Right lobe of liver (tissue), 6 donors: ENCODE measurements at places on chromosomes 4 and X. TPM values are rescaled to one million over a fixed set of nuclear protein-coding genes. Genes with fewer than 3 reads are reported as not detected.

The TMPRSS11D gene
- not detected for total RNA-seq

The SLC4A4 gene
- total RNA-seq, result 28.7 TPM

The SPP1 gene
- 8.4 TPM for total RNA-seq

The FAM9B gene
- 2.2 TPM for total RNA-seq

The VSIG1 gene
- not detected for total RNA-seq

The HPSE gene
- total RNA-seq, result 0.68 TPM

The PUDP gene
- 8.8 TPM for total RNA-seq

The RASL11B gene
- total RNA-seq, result 0.32 TPM

DNA sequence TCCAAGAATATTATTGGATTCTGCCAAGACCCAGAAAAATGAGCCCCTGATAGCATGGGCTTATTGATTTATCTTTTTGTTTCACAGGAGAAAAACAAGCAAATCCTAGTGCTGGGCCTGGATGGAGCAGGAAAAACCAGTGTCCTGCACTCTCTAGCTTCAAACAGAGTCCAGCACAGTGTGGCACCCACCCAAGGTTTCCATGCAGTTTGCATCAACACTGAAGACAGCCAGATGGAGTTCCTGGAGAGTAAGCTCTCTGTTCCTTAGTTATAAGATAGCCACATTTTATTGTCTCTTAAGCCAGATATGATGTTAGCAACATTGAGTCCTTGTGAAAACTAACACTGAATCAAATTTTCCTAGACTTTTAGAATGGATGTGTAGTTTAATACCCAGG, 5.5 kb downstream of the ARL9 start:
- DNase-seq, result no peak
- H3K27me3 ChIP-seq, result no peaks in the 10 kb centered on the region
- no peaks in the 10 kb centered on the region for H3K4me1 ChIP-seq
- H3K4me3 ChIP-seq, result no peak overlapping the region
- H3K36me3 ChIP-seq, result no peaks in the 10 kb centered on the region

DNA sequence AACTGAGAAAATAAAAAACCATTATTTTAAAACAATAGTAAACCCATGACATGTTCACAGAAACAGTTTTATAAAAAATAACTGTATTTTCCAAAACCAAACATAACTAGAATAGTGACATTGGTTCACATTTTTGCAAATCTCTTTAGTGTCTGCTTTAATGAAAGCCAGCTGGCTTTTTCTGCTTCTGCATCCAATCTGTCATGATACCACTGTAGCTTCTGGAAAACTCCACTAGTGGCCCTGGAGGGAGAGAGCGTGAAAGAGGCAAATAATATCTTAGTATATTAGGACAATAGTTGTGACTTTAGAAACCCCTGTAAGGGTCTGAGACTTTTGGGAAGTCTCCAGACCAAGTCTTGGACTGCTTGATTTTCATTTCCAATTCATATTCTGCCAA, 31.1 kb downstream of the FGFBP1 start:
- no peak overlapping the region for H3K27ac ChIP-seq
- H3K4me3 ChIP-seq, result no peak overlapping the region
- H3K4me1 ChIP-seq, result no peaks in the 10 kb centered on the region
- no peaks in the 10 kb centered on the region for H3K36me3 ChIP-seq
- no peak for DNase-seq

GRCh38 chr4:186584912-186585311, 29.5 kb upstream of the MTNR1A start:
- no peak for DNase-seq
- no peak overlapping the region for H3K27ac ChIP-seq
- H3K4me1 ChIP-seq, result no peaks in the 10 kb centered on the region
- H3K4me3 ChIP-seq, result no peak overlapping the region

DNA sequence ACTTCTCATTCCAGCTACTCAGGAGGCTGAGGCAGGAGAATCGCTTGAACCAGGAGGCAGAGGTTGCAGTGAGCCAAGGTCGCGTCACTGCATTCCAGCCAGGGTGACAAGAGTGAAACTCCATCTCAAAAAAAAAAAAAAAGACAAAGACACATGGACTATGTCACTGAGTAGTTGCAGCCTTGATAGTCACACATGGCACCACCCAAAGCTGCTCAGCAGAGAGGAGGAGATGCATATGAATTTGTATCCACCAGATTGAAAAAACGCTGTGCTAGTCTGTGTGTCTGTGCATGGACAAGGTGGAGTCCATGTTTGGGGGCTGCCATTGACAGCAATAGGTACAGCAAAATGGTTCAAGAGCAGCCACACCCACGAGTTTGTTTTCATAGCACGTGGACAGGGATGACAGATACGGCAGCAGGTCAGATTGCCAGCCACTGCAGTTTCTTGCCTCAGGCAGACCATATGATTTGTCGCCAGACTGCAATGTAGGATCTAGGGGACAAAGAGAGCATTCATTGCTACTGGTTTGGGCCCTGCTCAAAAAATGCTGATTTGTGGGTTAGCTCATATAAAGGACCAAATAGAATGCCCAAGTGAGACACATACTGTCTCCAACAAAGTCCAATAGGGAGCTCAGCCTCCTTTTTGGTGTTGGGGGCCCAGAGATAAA, 89.9 kb downstream of the CEP135 start:
- no peak overlapping the region for H3K4me3 ChIP-seq
- no peaks in the 10 kb centered on the region for H3K4me1 ChIP-seq
- no peaks in the 10 kb centered on the region for H3K36me3 ChIP-seq
- H3K27me3 ChIP-seq, result no peaks in the 10 kb centered on the region
- no peak for DNase-seq

DNA sequence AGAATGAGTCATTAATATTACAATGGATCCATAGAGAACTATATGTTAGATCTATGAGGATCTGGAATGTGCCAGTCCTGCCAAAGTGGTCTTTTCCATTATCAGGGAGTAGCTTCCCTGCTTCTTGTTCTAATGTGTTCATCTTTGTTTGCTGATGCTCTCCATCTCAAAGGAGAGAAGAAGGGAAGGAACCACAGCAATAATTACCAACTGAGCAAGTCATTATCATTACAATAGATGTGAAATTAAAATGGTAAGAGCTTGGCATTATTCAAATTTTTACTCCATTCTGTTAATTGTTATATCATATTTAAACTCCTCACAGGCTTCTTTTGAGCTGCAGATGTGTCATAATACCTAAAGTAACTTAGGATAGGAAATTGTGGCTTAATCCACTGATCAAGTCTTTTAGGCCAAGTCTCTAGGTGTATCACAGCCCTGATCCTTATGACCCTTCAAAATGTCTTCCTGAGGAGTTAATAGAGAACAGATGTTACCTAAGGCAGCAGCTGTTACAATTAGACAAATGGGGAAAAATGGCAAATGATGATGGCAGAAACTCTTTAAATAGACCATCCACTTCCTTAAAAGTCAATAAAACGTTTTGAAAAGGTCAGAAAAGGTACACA, 1492.7 kb upstream of the IGFBP7 start:
- H3K36me3 ChIP-seq, result no peaks in the 10 kb centered on the region
- H3K27me3 ChIP-seq, result no peaks in the 10 kb centered on the region
- H3K27ac ChIP-seq, result no peak overlapping the region
- H3K4me1 ChIP-seq, result no peaks in the 10 kb centered on the region
- no peak for DNase-seq

DNA sequence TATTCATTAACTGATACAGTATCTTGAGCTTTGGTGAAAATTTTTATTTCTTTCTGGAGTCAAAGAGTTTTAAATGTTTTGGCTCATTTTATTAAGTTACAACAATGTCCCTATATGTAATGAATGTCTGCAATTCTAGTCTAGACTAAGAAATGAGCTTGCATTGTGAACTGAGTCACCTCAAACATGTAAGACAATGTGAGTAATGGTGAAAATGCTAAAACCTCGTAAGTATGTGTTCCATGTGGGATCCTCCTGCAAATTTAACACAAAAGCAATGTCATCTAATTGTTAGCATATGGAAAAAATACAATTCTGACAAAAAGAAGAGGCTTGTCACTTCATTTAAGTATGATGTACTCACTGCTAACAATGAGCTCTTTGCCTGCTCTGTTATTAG, 480.5 kb upstream of the FSTL5 start:
- H3K27ac ChIP-seq, result no peak overlapping the region
- no peak overlapping the region for H3K4me3 ChIP-seq
- H3K27me3 ChIP-seq, result no peaks in the 10 kb centered on the region
- no peak for DNase-seq
- no peaks in the 10 kb centered on the region for H3K4me1 ChIP-seq
- no peaks in the 10 kb centered on the region for H3K36me3 ChIP-seq

DNA sequence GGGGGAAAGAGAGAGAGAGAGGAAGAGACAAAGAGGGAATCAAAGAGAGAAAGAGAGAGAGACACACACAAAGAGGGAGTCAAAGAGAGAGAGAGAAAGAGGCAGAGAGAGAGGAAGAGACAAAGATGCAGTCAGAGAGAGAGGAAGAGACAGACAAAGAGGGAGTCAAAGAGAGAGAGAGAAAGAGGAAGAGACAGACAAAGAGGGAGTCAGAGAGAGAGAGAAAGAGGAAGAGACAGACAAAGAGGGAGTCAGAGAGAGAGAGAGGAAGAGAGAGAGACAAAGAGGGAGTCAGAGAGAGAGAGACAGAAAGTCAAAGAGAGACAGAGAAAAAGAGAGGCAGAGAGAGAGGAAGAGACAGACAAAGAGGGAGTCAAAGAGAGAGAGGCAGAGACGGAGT, 45.5 kb downstream of the MAGEA9 start:
- no peaks in the 10 kb centered on the region for H3K36me3 ChIP-seq
- no peak overlapping the region for H3K27ac ChIP-seq
- H3K4me3 ChIP-seq, result no peak overlapping the region
- DNase-seq, result no peak
- no peaks in the 10 kb centered on the region for H3K4me1 ChIP-seq

GRCh38 chr4:25913851-25914669, at the start of gene SMIM20:
Gene SMIM20 (plus strand): TSS chr4:25914220. CDS start chr4:25914314, 94 bp downstream.
- peak; percentile 97 for DNase-seq
- peak within 1 kb of the TSS; percentile 72 for H3K27ac ChIP-seq
- H3K4me3 ChIP-seq, result peak within 1 kb of the TSS; percentile 77
- no peaks in the 10 kb centered on the region for H3K27me3 ChIP-seq

DNA sequence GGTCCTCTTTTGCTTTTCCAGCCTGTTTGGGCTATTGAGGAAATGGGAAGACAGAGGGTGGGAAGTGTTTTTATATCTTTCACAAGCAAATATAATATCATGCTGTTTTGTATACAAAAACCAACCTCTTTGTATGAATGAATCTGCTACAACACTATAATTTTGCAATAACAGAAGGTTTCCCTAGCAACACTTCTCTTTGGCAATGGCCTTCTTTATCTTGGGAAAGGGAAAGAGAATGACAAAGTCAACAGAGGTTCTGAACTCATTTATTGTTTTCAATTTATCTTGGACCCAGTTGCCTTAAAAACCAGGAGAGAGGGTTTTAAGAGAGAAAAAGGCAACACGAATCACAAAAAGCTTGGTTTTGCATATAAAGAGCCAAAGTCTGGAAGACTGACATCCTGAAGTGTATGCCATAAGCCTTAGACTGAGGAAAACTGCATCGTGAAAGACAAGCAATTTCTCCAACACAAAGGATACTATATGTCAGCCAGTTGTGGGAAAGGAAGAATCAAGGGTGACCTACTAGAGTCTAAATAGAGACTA, 121.8 kb upstream of the FAM241A start:
- H3K4me1 ChIP-seq, result no peaks in the 10 kb centered on the region
- H3K4me3 ChIP-seq, result no peak overlapping the region
- H3K36me3 ChIP-seq, result no peaks in the 10 kb centered on the region
- H3K27ac ChIP-seq, result no peak overlapping the region
- DNase-seq, result no peak
- no peaks in the 10 kb centered on the region for H3K27me3 ChIP-seq

DNA sequence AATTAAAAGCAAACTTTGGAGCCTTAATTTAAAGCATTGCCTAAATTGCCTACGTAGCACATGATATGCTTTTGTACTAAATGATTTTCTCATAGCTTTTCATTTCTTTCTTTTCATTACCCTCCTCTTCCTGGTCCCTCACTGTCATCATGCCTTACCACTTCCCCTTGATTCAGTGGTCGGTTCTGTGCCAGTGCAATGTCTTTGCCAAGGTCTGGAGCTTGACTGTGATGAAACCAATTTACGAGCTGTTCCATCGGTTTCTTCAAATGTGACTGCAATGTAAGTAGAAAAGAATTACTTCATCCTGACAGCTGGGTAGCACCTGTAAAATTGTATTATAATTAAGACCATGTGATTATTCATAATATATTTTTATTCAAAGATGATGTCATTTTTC, 72.5 kb downstream of the C4orf46 start:
- no peak overlapping the region for H3K4me3 ChIP-seq
- H3K36me3 ChIP-seq, result no peaks in the 10 kb centered on the region
- no peaks in the 10 kb centered on the region for H3K4me1 ChIP-seq

GRCh38 chrX:149527705-149528104, 13.1 kb upstream of the EOLA1 start:
- H3K4me3 ChIP-seq, result no peak overlapping the region
- H3K36me3 ChIP-seq, result no peaks in the 10 kb centered on the region
- DNase-seq, result no peak
- no peaks in the 10 kb centered on the region for H3K27me3 ChIP-seq

DNA sequence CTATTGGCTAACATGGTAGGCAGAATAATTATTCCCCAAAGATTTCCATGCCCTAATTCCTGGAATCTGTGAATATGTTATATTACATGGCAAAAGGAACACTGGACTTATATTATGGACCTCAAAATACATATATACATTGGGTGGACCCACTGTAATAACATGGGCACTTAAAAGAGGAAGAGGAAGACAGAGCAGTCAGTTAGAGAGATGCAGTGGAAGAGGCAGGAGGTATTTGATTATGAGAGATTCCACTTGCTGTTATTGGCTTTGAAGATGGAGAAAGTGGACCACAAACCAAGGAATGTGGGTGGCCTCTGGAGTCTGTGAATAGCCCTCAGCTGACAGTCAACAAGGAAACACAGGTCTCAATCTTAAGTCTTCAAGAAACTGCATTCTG, 14.0 kb upstream of the ART3 start:
- H3K4me1 ChIP-seq, result no peaks in the 10 kb centered on the region
- H3K27me3 ChIP-seq, result no peaks in the 10 kb centered on the region
- H3K36me3 ChIP-seq, result no peaks in the 10 kb centered on the region

GRCh38 chrX:16278927-16279326, 111.6 kb downstream of the MAGEB17 start:
- H3K4me3 ChIP-seq, result no peak overlapping the region
- H3K36me3 ChIP-seq, result no peaks in the 10 kb centered on the region
- H3K4me1 ChIP-seq, result no peaks in the 10 kb centered on the region
